ENCODE measurements at places on chromosomes 1 and 21. TPM values are rescaled to one million over a fixed set of nuclear protein-coding genes. Genes with fewer than 3 reads are reported as not detected.

DNA sequence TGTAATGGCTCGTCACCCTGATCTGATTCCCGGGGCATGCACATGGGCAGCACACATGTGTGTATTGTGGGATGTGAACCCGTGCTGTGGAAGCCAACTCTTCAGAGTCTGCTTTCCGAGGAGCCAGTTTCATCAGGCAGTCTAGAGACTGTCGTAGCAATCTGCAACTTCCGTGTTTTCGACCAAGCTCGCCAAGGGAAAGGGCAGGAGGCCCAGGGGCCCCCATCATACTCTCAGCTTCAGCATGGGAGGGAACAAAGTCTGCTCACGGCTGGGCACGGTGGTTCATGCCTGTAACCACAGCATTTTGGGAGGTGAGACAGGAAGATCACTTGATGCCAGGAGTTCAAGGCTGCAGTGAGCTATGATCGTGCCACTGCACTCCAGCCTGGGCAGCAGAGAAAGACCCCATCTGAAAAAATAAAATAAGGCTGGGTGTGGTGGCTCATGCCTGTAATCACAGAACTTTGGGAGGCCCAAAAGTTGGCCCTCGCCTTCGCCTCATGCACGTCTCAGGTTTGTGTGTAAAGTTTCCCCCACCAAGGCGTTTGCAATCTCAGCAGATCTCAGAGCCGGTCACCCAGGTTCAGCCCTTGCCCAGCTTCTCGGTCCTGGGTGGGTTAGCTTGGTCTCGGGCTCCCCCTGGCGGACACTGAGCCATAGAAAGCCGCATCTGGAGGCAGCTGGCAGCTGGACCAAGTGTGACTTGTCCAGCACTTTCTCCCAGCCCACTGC, 48.5 kb upstream of the SLC25A33 start:
- H3K27me3 ChIP-seq, result no peaks in the 10 kb centered on the region
- DNase-seq, result peak; percentile 51
- H3K4me1 ChIP-seq, result peaks cover 5% of the 10 kb centered on the region
- no peak overlapping the region for H3K27ac ChIP-seq

DNA sequence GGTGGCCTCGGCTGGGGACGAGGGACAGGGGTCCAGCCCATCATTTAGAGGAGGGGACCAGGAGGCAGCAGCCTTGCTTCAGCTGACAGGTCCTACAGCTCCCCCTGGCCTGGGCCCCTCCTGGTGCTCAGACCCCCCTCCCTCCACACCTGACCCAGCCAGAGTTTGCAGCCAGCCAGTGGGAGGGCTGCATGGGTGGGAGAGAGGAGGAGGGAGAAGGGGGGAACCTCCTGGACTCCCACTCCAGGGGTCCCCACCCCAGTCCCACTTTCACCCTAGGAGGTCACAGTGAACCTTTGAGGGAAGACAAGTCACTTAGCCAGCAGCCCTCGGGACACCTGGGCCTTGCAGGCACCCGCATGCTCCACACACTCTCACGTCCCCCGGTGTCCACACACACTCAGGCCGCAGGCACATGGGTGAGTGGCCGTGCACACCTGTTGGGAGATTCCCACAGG, 108.9 kb upstream of the ZBTB40 start:
- H3K4me3 ChIP-seq, result no peak overlapping the region
- H3K27me3 ChIP-seq, result peaks cover 47% of the 10 kb centered on the region
- H3K4me1 ChIP-seq, result no peaks in the 10 kb centered on the region
- H3K27ac ChIP-seq, result no peak overlapping the region
- no peaks in the 10 kb centered on the region for H3K36me3 ChIP-seq

- no peaks in the 10 kb centered on the region for H3K4me1 ChIP-seq
- H3K27me3 ChIP-seq, result no peaks in the 10 kb centered on the region
- DNase-seq, result no peak
- H3K4me3 ChIP-seq, result no peak overlapping the region
Measured at GRCh38 chr1:194466706-194467105, 1280.3 kb upstream of the B3GALT2 start.

DNA sequence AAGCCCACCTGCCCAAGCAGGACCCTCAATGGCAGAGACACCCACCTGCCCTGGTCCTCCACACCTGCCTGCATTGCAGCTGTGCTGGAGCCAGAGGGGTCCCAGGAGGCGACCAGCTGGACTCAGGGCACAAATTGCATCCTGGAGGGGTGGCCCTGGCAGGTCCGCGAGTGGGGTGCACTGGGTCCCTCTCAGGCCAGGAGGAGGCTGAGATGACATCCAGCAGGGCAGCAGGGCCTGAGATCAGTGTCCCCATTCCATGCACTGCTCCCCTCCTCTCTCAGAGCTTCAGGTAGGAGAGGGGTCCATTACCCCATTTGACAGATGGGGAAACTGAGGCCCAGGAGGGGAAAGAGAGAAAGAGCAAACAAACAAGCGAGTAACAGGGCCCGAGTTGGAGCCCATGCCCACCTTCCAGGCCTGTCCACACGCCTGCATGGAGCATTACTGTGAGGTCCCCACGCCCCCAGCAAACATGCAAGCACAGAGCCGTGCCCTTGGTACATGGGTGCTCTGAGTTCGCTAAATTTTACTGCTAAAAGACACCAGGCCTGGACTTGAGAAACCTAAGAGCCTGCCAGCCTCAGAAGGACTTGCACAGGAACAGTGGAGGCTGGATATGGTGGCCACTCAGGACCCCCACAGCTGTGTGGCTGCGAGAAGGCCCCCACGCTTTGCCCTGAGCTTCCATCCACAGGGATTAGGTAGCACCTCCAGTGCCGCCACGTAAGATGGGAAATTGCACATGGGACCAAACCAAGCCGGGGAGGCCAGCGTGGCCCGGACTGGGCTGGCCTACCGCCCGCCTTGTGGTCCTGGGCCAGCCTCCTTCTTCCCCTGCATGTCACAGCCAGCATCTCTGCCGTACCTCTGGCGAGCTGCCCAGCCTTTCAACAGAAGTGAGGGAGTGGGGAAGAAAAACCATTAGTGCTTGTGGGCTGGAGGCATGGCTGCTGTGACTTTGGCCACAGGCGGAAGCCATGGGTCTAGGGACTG, 7.4 kb downstream of the WNT3A start:
- peak; percentile 62 for DNase-seq
- H3K4me3 ChIP-seq, result no peak overlapping the region
- peaks cover 6% of the 10 kb centered on the region for H3K4me1 ChIP-seq
- no peaks in the 10 kb centered on the region for H3K36me3 ChIP-seq

DNA sequence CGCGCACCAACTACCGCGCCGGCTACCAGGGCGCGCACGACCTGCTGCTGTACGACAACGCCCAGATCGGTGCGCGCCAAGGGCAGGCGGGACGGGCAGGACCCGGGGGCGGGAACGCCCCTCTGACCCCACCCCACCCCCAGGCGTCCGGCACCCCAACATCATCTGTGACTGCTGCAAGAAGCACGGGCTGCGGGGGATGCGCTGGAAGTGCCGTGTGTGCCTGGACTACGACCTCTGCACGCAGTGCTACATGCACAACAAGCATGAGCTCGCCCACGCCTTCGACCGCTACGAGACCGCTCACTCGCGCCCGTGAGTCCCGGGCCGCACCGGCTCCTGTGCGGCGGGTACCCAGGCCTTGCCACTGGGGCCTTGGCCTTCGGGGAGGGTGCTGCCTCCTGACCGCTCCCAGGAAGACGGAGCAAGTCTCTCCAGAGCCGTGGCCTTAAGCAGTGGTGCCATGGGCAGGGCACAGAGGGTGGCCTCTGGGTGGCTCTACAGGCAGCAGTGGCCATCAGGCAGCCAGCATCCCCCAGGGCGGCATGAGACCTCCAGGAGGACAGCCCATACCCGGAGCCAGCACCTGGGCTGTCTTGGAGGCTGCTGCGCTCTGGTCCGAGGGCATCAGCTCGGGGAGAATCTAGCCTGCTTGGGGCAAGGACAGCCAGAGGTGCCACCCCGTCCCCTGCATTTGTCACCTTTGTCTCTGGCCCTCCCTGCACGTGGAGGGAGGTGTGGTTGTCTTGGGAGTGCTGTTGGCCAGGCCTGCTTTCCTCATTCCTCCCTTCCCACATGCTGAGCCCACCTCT, 8.1 kb upstream of the MMP23B start:
- no peaks in the 10 kb centered on the region for H3K27me3 ChIP-seq
- H3K27ac ChIP-seq, result no peak overlapping the region
- H3K4me3 ChIP-seq, result no peak overlapping the region
- H3K36me3 ChIP-seq, result no peaks in the 10 kb centered on the region

Gene PLD5
- 4.9 TPM for total RNA-seq

Gene CLCNKB
- 0.36 TPM for total RNA-seq

Gene DNAJC28
- 2.1 TPM for total RNA-seq

Gene KCNJ9
- not detected for total RNA-seq

All from astrocyte (in vitro differentiated cells and primary cell).